ENCODE measurements at places on chromosomes 2 and 18. TPM values are rescaled to one million over a fixed set of nuclear protein-coding genes. Genes with fewer than 3 reads are reported as not detected.

The PROKR1 gene
- total RNA-seq = 0.06 TPM

The PLEKHH2 gene
- 273 TPM for total RNA-seq

The STARD6 gene
- total RNA-seq = not detected

The PLGLB1 gene
- total RNA-seq = 3.1 TPM

The CFC1 gene
- total RNA-seq = not detected

The SMCHD1 gene
- total RNA-seq = 39.2 TPM

The SPEG gene
- 2.3 TPM for total RNA-seq
